Endothelial cell (in vitro differentiated cells): ENCODE measurements at places on chromosomes 4 and X. TPM values are rescaled to one million over a fixed set of nuclear protein-coding genes. Genes with fewer than 3 reads are reported as not detected.

The FAT4 gene
- total RNA-seq = 92.8 TPM

DNA sequence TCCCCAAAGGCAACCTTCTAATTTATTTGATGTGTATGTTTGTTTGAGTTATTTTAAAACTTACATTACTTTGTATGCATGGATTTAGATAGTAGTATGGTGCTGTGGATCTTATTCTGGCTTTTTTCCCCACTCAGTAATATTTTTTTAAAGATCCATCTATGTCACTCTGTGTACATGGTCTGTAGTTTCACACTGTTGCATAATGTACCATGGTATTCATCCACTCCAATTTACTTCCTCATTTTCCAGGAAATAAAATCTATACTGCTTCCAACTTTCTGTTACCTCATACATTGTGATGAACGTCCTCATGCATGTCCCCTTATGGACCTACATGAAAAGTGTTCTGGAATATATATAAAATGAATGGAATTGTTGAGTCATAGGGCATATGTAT lies 17.6 kb downstream of the ARMCX2 start:
- DNase-seq = no peak

GRCh38 chr4:177579649-177580048 lies 137.4 kb upstream of the AGA start:
- no peak for DNase-seq

The FAM236D gene
- not detected for total RNA-seq

- DNase-seq = no peak
Observed at GRCh38 chr4:108902769-108903168, 139.9 kb upstream of the ETNPPL start.
